CD4-positive, CD25-positive, alpha-beta regulatory T cell (primary cell): ENCODE measurements at places on chromosomes 1 and 21.
A peak's percentile ranks its signal among the peaks of the same experiment; 100 is the strongest.

DNA sequence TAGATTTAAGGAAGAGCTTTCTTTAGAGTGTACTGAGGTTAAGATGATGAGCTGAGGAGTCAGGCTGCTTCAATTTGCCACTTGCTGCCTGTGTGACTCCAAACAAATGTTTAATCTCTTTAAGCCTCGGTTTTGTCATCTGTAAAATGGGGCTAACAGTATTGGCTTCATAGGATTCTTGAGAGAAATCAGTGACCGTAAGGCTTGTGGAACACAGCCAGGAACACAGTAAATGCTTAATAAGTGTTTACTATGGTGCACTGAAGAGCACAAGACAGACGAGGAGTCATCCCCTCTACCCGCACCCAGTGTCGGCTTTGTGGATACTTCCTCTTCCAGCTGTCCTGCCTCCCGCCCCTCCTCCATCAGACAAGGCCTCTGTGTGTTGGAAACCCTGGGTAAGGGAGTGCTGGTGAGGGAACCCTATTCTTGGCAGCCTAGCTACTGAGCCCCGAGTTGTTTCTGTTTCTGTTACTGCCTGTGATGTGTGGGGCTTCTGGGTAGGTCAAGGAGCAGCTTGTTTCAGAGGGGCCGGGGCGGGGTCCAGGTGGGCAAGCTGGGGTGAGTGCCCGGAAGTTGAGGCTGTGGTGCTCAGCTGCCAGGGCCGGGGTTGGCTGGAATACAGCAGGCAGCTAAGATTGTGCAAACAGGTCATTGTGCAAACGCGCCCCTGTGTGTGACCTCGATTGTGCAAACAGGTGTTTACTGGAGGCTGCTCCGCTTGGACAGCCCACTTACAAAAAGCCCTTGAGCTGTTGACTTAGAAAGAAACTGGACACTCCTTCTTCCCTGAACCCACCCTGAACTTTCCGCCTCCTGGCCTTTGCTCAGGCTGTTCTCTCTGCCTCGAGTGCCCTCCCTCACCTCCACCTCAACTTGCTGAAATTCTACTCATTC is 4.0 kb upstream of the CSF3R start:
- DNase-seq = no peak

DNA sequence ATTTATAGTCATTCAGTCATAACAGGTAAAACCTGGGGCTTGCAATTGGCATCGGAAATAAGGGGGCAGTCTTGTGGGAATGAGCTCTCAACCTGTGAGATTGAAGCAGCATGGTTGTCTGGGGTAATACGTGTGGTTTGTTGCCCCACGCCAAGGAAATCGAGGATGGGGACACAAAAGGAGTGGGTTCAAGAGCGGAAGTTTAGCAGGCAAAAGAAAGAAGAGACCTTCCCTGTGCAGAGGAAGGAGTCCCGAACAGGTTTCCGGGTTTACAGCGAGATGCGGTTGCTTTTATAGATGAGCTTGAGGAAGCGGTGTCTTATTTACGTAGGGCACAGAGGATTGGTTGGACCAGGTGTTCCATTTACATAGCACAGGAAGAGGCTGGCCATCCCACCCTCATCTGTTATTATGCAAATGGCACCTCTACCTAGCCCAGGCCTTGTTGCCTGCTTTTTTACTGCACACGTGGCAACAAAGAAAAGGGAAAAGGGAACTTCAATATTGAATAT is 37.3 kb downstream of the IFNAR1 start:
- DNase-seq = peak; percentile 93

GRCh38 chr1:94935034-94935433 is 8.1 kb upstream of the CNN3 start:
- DNase-seq = no peak

GRCh38 chr1:25651036-25651640 is 34.5 kb downstream of the MAN1C1 start:
- no peak for DNase-seq
